Fibroblast of skin of left biceps (primary cell): ENCODE measurements at places on chromosomes 1 and 21.
A peak's percentile ranks its signal among the peaks of the same experiment; 100 is the strongest.

GRCh38 chr1:66929999-66930822 is 5.4 kb downstream of the MIER1 start:
- peak; percentile 83 for DNase-seq

GRCh38 chr1:158118713-158119402 is 61.8 kb upstream of the CD1D start:
- DNase-seq: no peak

DNA sequence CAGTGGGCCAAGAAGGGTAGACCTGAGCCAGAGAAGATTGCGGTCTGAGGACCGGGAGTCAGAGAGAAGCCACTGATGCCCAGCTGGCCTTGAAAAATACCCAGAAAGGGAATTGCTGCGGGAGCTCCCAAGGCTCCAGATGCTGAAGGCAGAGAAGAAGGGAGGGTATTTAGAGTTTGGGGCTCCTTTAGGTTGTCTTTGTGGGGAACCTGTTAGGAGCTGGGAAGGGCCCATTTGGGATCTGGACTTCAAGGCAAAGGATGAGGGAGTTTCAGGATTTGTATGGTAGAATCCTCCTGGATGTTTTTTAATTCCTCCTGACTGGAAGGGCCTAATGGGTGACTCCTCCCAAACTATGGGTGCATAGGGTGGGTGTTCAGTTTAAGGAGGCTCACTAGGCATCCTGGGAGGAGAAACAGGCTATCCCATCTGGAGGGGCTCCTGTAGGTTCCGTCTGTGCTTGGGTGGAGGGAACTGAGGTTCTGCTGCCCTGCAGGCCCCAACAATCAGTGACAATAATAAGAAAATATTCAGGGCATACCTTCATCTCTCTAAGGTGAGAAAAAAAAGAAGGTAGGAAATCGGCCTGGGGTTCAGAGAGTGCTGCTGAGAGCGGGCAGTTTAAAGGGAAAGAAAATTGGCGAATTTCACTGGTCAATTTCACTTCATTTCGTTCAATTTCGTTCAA is 5.1 kb downstream of the FOXD2 start:
- DNase-seq: no peak

- DNase-seq: no peak
Observed at GRCh38 chr1:55153031-55153430, 62.1 kb downstream of the USP24 start.

GRCh38 chr1:53049574-53049967 is 12.4 kb upstream of the PODN start:
- no peak for DNase-seq

DNA sequence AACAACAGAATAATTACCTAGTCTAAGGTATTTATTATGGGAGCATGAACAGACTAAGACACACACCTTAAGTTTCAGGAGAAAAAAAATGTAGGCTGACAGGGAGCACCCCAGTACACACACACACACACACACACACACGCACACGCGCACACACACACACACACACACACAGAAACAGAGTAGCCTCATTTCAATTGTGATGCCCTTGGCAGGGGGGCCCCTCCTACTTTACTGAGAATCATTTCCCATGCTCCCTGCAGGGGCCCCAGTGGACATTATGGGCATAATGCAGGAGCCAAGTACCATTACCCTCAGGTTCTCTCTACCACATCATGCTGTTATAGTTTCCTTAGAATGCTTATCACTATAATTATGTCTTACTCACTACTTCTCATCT is 104.9 kb downstream of the CDC7 start:
- no peak for DNase-seq

- DNase-seq: no peak
Observed at GRCh38 chr1:110520827-110521226, 1.9 kb upstream of the KCNA10 start.

- no peak for DNase-seq
Observed at GRCh38 chr1:241644259-241644658, 4.1 kb upstream of the CHML start.
